Activated T-cell treated with anti-CD3 and anti-CD28 coated beads, Interleukin-2, amount 50 U/mL, for 72 hours (primary cell): ENCODE measurements at places on chromosomes 4 and X. TPM values are rescaled to one million over a fixed set of nuclear protein-coding genes. Genes with fewer than 3 reads are reported as not detected.

TMEM156 gene
- 56.8 TPM for total RNA-seq

SHOX gene
- total RNA-seq = not detected

ZNF518B gene
- total RNA-seq = 28.9 TPM

GAGE12D gene
- not detected for total RNA-seq

CWH43 gene
- total RNA-seq = not detected

STBD1 gene
- total RNA-seq = not detected

TLL1 gene
- not detected for total RNA-seq

TSPAN7 gene
- 0.60 TPM for total RNA-seq

GRCh38 chrX:2559124-2559523, 58.3 kb upstream of the DHRSX start:
- H3K4me1 ChIP-seq = no peaks in the 10 kb centered on the region
- H3K27ac ChIP-seq = no peak overlapping the region
- H3K27me3 ChIP-seq = peaks cover 13% of the 10 kb centered on the region
- no peak for DNase-seq
- H3K36me3 ChIP-seq = peaks cover 2% of the 10 kb centered on the region

- H3K4me1 ChIP-seq = no peaks in the 10 kb centered on the region
- DNase-seq = no peak
- H3K4me3 ChIP-seq = no peak overlapping the region
- H3K27ac ChIP-seq = no peak overlapping the region
Observed at GRCh38 chr4:31984872-31985271, 1264.7 kb downstream of the PCDH7 start.

DNA sequence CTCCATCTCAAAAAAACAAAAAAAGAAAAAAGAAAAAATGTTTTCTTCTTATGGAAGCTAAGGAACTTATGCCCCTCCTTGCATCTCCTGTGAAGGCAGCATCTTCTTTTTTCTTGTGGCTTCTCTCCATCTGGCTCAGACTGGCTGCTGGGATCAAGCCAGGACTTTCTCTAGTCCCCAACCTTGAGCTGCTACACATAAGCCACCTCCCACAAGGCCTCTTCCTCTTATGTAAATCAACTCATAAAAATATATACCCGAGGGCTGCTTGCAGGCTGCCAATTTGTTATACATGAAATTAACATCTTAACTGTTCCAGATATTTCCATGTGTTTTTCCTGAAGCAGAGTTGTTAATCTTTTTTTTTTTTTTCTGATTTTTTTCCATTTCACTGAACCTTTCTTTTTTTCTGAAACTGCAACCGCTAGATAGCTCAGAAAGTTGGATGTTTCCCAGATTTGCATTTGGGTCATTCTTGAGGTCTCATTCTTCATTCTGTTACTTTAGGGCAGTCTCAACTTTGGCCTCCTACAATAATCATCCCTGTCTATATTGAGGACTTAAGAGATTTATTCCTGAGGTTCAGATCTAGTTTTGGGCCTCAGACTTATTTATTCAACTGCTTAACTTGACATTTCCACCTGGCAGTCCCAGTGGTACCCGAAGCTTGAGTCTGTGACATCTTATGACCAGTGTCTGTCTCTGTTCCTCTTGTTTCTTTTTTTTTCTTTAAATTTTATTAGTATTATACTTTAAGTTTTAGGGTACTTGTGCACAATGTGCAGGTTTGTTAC, 10.3 kb downstream of the SNX25 start:
- peaks cover 4% of the 10 kb centered on the region for H3K36me3 ChIP-seq
- DNase-seq = no peak
- peaks cover 20% of the 10 kb centered on the region for H3K4me1 ChIP-seq
- peak overlapping the region; percentile 50 for H3K27ac ChIP-seq
- H3K4me3 ChIP-seq = no peak overlapping the region

GRCh38 chr4:186724058-186724863, 605 bp upstream of the FAT1 start:
- H3K4me1 ChIP-seq = peaks cover 12% of the 10 kb centered on the region
- H3K27me3 ChIP-seq = peaks cover 48% of the 10 kb centered on the region
- H3K4me3 ChIP-seq = peak overlapping the region; percentile 57

- H3K36me3 ChIP-seq = no peaks in the 10 kb centered on the region
- H3K27ac ChIP-seq = no peak overlapping the region
- peaks cover 10% of the 10 kb centered on the region for H3K27me3 ChIP-seq
- H3K4me3 ChIP-seq = no peak overlapping the region
Observed at GRCh38 chrX:149987613-149988012, 49.3 kb upstream of the EOLA2 start.

DNA sequence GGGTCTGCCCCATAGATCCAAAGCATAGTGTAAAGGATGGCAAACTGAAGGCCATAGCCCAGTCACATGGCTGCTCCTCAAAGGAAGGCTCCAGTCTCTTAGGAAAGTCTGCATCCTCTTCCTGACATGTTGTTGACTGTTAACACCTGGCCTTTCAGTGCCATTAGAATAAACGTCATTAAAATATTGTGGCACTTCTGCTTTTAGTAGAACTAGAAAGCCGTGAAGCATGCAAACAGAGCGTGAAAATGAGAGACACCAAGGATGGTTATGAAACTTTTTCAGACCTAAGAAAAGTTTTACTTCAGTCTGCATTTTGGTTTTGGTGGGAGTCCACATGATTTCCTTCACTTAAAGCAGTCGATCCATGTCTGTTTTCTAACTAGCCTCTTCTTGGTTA, 41.1 kb upstream of the AFF2 start:
- no peak overlapping the region for H3K27ac ChIP-seq
- no peaks in the 10 kb centered on the region for H3K36me3 ChIP-seq
- no peak overlapping the region for H3K4me3 ChIP-seq
- no peak for DNase-seq
- H3K4me1 ChIP-seq = peaks cover 8% of the 10 kb centered on the region

GRCh38 chrX:24646745-24647182, 383 bp downstream of the PCYT1B start:
- peak overlapping the region; percentile 76 for H3K4me3 ChIP-seq
- no peak overlapping the region for H3K27ac ChIP-seq
- H3K4me1 ChIP-seq = peaks cover 13% of the 10 kb centered on the region
- DNase-seq = no peak
- peaks cover 40% of the 10 kb centered on the region for H3K27me3 ChIP-seq
- no peaks in the 10 kb centered on the region for H3K36me3 ChIP-seq

- H3K27ac ChIP-seq = no peak overlapping the region
- H3K4me1 ChIP-seq = no peaks in the 10 kb centered on the region
- DNase-seq = no peak
- H3K27me3 ChIP-seq = peaks cover 43% of the 10 kb centered on the region
Observed at GRCh38 chrX:102985192-102985591, 48.1 kb downstream of the RAB40AL start.

- no peak for DNase-seq
- peak overlapping the region; percentile 86 for H3K27ac ChIP-seq
- no peaks in the 10 kb centered on the region for H3K27me3 ChIP-seq
- peak overlapping the region; percentile 78 for H3K4me3 ChIP-seq
- no peaks in the 10 kb centered on the region for H3K36me3 ChIP-seq
- H3K4me1 ChIP-seq = peaks cover 15% of the 10 kb centered on the region
Observed at GRCh38 chrX:24099394-24099793, 44.6 kb downstream of the EIF2S3 start.

GRCh38 chr4:39568805-39569204, 41.6 kb upstream of the UGDH start:
- H3K27me3 ChIP-seq = no peaks in the 10 kb centered on the region
- peaks cover 4% of the 10 kb centered on the region for H3K36me3 ChIP-seq
- peaks cover 2% of the 10 kb centered on the region for H3K4me1 ChIP-seq
- no peak overlapping the region for H3K27ac ChIP-seq
- DNase-seq = no peak
- H3K4me3 ChIP-seq = peak overlapping the region; percentile 51

DNA sequence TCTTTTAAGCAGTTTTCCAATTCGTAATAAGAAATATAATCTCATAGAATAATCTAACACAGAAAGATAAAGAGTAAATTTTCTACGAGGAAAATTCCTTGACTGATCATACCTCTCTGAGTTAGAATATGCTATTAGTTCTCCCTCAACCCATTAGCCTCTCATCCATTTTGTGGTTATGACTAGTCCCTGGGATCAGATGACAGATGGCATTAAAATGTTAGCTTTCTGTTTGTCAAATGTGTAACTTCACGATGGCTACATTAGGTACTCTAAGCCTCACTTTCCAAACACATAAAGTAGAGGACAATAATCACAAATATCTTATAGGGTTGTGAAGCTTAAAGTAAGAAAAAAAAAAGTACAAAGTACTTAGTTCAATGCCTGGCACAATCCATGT, 112.2 kb downstream of the ZAR1 start:
- H3K27me3 ChIP-seq = no peaks in the 10 kb centered on the region
- peaks cover 2% of the 10 kb centered on the region for H3K36me3 ChIP-seq
- H3K27ac ChIP-seq = no peak overlapping the region
- DNase-seq = no peak
- no peaks in the 10 kb centered on the region for H3K4me1 ChIP-seq

GRCh38 chr4:55661398-55662056, 25.4 kb upstream of the NMU start:
- no peak overlapping the region for H3K27ac ChIP-seq
- H3K4me3 ChIP-seq = peak overlapping the region; percentile 3
- peaks cover 9% of the 10 kb centered on the region for H3K4me1 ChIP-seq
- peaks cover 26% of the 10 kb centered on the region for H3K27me3 ChIP-seq
- no peak for DNase-seq

DNA sequence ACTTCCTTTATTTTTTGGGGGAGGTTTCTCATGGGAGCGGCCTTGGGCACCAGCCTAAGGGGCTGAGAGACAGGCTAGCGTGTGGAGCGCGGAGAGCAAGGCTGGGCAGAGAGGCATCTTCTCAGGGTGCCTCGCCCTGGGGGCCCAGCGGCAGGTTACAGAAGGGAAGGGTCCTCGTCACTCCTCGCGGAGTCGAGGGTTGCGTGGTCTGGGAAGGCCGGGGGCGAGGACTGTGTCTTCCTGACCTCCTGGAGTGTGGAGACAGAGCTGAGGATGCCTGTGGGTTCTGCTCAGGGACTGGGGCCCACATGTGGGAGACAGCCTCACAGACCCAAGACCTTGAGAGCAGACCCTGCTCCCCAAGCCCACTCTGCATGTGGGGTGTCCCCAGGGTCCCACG, 79.6 kb upstream of the LRPAP1 start:
- H3K4me3 ChIP-seq = no peak overlapping the region
- no peaks in the 10 kb centered on the region for H3K4me1 ChIP-seq
- H3K36me3 ChIP-seq = no peaks in the 10 kb centered on the region
- H3K27ac ChIP-seq = no peak overlapping the region
- H3K27me3 ChIP-seq = no peaks in the 10 kb centered on the region

DNA sequence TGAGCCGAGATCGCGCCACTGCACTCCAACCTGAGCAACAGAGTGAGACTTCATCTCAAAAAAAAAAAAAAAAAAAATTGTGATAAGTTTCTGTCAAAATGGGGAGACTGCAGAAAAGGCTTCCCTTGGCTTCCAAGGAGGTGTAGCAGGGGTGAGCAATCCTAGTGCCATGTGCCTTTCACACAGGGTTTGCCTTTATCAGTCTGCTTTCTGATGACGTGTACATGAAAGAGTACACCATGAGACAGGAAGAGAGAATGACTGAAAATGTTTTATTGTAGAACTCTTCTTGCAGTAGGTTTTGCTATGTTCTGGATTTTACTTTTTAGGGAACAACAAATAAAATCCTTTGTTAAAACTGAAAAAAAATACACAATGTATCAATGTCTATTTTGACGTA, 23.4 kb upstream of the ZFP42 start:
- no peaks in the 10 kb centered on the region for H3K4me1 ChIP-seq
- H3K27ac ChIP-seq = no peak overlapping the region
- peaks cover 2% of the 10 kb centered on the region for H3K36me3 ChIP-seq

GRCh38 chrX:149074398-149074797, 430.7 kb downstream of the IDS start:
- H3K27ac ChIP-seq = no peak overlapping the region
- H3K4me3 ChIP-seq = no peak overlapping the region
- no peaks in the 10 kb centered on the region for H3K36me3 ChIP-seq
- peaks cover 7% of the 10 kb centered on the region for H3K27me3 ChIP-seq
- no peaks in the 10 kb centered on the region for H3K4me1 ChIP-seq

DNA sequence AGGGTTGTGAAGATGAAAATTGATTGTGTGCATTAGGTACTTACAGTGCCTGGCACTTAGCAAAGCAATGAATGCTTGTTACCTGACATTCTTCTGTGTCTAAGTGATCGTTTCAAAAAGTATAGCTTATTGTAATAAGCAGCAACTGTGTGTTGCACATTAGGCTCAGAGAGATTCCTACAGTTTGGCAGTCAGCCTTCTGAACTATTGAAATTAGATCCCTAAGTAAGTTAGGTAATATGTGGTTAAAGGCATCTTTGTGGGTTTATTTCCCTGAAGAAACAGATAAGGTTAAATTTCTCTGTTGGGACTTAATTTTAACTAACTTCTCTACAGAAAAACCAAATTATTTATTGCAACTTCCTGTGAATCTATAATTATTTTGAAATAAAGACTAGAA, 93.4 kb downstream of the REPS2 start:
- H3K4me1 ChIP-seq = peaks cover 9% of the 10 kb centered on the region
- no peaks in the 10 kb centered on the region for H3K36me3 ChIP-seq
- DNase-seq = no peak

GRCh38 chr4:106245176-106245575, 70.8 kb downstream of the TBCK start:
- H3K4me3 ChIP-seq = no peak overlapping the region
- H3K27me3 ChIP-seq = no peaks in the 10 kb centered on the region
- no peak for DNase-seq

- H3K4me1 ChIP-seq = no peaks in the 10 kb centered on the region
- no peak for DNase-seq
- peaks cover 2% of the 10 kb centered on the region for H3K36me3 ChIP-seq
- peaks cover 21% of the 10 kb centered on the region for H3K27me3 ChIP-seq
Observed at GRCh38 chr4:13559413-13559812, 15.1 kb upstream of the NKX3-2 start.

DNA sequence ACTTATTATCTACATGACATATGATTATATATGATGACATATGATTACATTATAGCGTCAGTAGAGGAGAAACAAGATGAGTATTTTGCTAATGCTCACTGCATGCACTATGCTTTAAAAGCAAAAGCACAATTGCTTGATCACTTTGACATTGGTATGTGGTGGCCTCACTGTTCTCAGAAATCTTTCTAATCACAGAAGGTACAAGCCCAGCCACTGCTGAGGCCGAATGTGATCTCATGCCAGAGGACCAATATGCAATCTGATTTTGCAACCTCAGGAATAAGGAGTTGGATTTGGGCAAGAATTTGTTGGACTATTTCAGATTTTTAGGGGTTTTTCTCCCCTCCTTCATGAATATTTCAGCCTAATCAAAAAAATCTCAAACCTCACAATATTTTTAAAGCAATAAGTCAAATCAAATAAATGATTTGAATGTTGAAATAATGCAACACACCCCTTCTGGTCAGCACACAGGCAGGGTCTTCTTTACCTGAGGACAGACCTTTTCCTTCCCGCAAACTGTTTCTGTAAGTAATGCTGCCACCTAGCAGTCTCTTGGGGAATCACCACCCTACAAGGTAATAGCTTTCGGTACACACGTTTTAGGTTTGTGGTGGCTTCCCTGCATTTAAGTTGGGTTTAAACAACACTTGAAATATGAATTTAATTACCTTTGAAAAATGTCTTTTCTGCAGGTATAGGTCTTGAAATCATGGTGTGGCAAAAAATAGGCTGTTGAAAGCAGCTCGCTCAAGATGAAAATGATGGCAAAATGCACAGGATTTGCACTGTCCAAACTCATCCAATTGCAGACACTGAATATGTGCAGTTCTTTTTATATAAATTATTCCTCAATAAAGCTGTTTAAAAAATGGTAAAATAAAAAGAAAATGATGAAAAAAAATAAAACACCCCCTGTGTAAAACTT, 4.8 kb upstream of the CXCL13 start:
- peak; percentile 37 for DNase-seq
- peaks cover 2% of the 10 kb centered on the region for H3K36me3 ChIP-seq
- H3K27ac ChIP-seq = no peak overlapping the region
- peaks cover 25% of the 10 kb centered on the region for H3K27me3 ChIP-seq
- H3K4me3 ChIP-seq = no peak overlapping the region

- H3K4me3 ChIP-seq = no peak overlapping the region
- no peaks in the 10 kb centered on the region for H3K27me3 ChIP-seq
- no peaks in the 10 kb centered on the region for H3K36me3 ChIP-seq
- no peak for DNase-seq
Observed at GRCh38 chr4:86296865-86297264, 63.0 kb downstream of the MAPK10 start.
